Ascending aorta (tissue), 2 donors: ENCODE measurements at places on chromosomes 5 and 9.

GRCh38 chr9:16753256-16753655 lies 117.2 kb downstream of the BNC2 start:
- no peak for DNase-seq

GRCh38 chr5:78907255-78907891 lies 77.7 kb downstream of the ARSB start:
- DNase-seq, result peak; percentile 16

GRCh38 chr9:134404376-134405358 lies 78.4 kb downstream of the RXRA start:
- no peak for DNase-seq

DNA sequence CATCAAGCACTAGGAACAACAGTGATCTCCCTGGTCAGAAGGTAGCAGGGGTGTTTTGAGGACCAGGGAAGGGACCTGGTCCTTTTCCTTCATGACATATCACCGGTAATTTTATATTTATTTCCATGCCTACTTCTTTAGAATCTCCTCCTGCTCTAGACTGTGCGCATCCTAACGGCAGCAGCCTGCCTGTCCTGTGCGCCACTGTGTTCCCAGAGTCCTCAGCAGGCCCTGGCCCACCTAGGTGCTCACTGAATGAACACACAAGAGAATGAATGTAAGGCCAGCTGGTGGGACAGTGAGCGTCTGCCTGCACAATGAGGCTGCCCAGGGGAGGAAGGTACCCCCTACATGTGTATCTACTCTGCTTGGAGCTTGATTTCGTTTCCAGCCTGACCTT lies 51.5 kb downstream of the C5orf15 start:
- DNase-seq, result no peak

GRCh38 chr5:124104821-124105220 lies 592.8 kb downstream of the CSNK1G3 start:
- DNase-seq, result no peak

DNA sequence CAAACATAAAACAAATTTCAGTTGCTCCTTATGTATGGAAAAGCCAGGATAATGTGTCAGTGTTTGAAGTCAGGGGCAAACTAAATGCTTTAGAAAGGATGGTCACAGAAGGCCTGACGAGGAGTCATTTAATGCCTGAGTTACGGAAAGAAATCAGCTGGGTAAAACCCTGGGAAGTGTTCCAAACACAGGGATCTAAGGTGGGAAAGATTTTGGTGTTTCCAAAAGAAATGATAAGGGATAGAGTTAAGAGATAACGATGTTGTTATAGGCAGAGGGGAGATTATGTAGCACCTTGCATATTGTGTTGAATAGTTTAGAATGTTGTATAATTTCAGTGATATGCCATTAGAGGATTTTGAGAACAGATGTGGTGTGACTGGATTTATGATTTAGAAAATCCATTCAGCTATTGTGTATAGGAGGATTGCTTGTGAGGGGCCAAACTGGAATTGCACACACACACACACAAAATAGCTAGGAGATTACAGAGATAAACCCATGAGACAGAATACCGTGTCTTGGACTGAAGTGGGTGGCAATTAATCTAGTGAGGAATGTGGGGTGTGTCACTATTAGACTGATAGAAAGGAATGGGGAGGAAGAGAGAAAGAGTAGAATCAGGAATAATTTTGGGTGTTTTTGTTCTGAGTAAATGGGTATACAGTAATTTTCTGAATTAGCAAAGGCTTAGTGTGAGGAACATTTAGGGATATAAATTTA lies 274.2 kb upstream of the DAB2 start:
- DNase-seq, result no peak

- DNase-seq, result no peak
Observed at GRCh38 chr5:126680191-126680817, 79.6 kb downstream of the PHAX start.

GRCh38 chr9:124198948-124199347 lies 58.8 kb upstream of the NEK6 start:
- peak; percentile 22 for DNase-seq

DNA sequence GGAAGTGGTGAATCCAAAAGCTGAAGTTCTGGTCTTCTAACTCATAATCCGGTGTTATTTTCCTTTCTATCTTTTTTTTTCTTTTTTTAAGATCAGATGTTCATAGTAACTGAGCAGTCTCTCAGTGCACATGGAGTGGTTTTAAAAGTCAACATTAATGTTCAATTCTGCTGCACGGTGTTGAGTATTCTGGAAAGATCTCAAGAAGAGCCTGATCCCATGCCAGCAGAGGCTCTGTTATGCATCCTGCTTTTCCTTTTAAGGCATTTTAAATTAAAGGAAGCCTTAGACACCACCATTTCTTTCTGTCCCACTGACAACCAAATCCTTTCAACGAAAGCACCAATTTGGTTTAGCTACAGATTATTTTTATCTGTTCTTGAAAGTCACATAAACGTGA lies 33.4 kb downstream of the SEMA5A start:
- no peak for DNase-seq

GRCh38 chr5:31124026-31124425 lies 69.5 kb upstream of the CDH6 start:
- DNase-seq, result no peak

DNA sequence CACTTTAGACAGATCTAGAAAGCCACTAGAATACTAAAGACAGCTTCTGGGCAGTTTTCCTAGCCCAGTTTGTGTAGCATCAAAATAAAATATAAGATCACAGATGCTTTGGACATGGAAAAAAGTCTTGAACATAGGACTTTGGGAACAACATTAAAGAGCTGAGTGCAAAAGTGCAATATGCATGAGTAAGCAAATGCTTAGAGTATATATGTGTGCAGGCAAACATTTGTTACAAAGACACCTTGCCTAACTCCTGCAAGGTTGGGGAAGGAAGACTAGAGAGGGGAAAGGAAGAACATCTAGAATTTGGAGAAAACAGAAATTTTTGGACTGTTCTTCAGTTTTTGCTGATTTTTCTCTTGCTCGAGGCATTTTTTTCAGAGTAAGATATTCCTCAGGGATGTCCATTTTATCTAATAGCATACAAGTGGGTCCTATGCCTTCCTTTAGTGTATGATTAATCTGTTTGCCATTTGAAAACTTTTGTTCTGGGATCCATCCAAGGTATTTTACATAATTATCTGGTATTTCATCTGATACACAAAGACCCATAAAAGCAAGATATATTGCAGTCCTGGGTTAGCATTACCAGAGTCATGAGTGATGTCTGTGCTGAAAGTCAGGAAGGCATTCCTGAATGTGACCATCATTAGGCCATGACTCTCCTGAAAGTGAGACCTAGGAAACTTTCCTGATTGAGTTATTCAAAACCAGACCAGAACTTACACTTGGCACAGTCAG lies 142.0 kb upstream of the RGMB start:
- no peak for DNase-seq

DNA sequence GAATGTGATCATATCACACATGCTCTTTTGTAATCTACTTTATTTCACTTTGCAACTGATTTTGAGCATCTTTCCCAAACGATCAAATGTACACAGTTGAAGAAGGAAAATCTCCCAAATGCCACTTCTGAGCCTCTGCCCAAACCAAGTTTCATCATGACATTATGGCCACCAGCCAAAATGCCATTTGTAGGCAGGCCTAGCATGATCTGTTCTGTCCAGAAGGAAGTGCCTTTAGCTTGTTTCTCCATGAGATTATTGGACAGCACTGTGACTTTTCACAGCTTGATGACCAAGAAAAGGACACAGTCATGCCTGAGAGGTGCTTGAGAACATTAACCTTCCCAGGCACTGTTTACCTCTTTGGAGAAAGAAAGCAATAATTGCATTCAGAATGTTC lies 73.2 kb upstream of the PIP5K1B start:
- DNase-seq, result no peak
